Motor neuron (in vitro differentiated cells): ENCODE measurements at places on chromosomes 3 and 15. TPM values are rescaled to one million over a fixed set of nuclear protein-coding genes. Genes with fewer than 3 reads are reported as not detected.

NR1I2 gene
- total RNA-seq: 0.07 TPM in 2 replicates

PP2D1 gene
- total RNA-seq: 0.42 and 0.46 TPM in 2 replicates

DNA sequence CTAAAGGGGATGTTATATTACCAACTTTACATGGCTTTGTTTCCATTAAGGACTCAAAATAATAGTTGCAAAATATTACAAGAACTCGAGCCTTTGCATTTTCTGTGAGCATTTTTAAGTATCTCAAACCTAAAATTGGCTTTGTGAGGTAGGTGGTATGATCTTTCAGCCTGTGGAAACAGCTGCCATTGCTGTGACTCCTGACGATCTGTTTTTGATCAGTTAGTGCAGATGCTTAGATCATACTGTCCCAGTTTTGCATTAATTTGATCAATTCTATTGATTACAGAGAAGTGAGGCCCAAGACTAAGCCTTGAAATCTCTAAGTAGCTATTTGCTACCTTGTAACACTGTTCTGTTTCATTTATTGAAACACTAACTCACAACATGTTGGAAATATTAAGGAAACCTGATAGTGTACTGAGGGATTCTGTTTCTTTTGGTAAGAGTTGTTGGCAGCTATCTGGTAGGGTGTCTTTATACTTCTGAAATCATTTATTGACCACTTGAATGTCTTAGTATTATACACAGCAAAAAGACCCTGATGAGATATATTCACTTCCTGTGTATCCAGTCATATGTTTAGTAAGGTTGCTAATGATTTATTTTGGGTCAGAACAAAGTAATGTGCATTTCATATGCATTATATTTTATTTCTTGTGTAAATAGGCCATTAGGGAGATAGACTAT, 14.8 kb downstream of the SKIL start:
- ATAC-seq: no peak

DNA sequence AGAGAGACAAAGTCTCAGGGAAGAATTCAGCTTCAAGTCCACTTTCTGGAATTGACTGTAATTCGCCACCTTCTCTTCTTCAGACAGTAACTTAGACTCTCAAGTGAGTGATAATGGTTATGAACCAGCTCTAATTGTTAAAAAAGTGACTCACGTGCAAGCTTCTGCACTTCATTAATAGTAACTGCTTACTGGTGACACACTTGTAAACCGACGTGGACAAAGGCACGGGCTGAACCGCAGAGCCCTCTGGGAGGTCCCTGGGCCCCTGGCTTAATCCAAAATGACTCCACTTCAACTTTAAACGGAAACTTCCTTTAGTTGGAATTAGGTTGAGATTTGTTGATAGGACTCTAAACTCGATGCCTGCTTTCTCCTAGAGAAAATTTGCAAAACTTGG, 17.0 kb downstream of the MUC4 start:
- ATAC-seq: no peak

- no peak for ATAC-seq
These were observed 8.6 kb upstream of the EEFSEC start for GRCh38 chr3:128144512-128145187.

DNA sequence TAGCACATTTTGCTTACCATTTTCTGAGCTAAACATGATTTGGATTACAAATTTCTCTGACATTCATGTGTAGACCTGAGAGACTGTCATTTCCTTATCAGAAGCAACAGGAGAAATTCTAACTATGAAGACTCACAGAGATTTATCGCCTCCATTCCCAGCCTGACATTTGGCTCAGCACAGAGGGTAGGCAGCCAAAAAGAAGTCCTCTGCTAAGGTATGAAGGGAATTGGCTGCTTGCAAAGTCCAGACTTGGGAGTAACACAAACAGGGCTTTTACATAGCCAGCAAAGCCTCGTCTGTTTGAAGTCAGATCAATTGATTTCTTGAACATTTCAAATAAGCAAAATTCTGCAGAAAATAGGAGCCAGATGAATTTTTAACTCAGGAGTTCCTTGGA, 57.0 kb upstream of the CMSS1 start:
- no peak for ATAC-seq

DNA sequence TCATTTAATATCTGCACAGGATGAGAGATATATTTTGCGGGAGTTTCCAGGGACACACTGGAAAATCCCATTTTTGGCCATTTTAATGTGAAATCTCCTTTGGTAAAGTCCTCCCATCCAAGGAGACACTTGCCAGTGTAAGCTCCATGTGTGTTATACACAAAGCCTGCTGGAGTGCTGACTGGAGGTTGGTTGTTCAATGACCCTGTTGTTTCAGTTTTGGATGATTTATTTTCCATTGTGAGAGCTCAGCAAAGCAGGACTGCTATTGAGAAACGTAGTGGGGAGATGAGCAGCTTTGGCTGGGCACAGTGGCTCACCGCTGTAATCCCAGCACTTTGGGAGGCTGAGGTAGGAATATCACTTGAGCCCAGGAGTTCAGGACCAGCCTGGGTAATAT, 127.7 kb downstream of the NUP210 start:
- no peak for ATAC-seq
